Hair follicular keratinocyte (primary cell): ENCODE measurements at places on chromosomes 3 and 15. TPM values are rescaled to one million over a fixed set of nuclear protein-coding genes. Genes with fewer than 3 reads are reported as not detected.

IQCH gene
- total RNA-seq = 2.4 and 8.3 TPM in 2 replicates

PPP1R14D gene
- not detected in 2 replicates for total RNA-seq

CHDH gene
- total RNA-seq = 0.04 and 0.08 TPM in 2 replicates

SCN11A gene
- not detected in 2 replicates for total RNA-seq

LRTM1 gene
- total RNA-seq = not detected in 2 replicates

MB21D2 gene
- total RNA-seq = 7.7 and 9.2 TPM in 2 replicates

TYRO3 gene
- 3.7 and 4.6 TPM in 2 replicates for total RNA-seq

KLHL40 gene
- total RNA-seq = not detected in 2 replicates

IL1RAP gene
- 50.5 and 63.0 TPM in 2 replicates for total RNA-seq

TPRG1 gene
- total RNA-seq = 0.30 and 0.47 TPM in 2 replicates

GOLGA6L7 gene
- total RNA-seq = not detected in 2 replicates

PTH1R gene
- not detected in 2 replicates for total RNA-seq

RARB gene
- 0.42 TPM in 1 of 2 replicates, not detected in the other for total RNA-seq
